Body of pancreas (tissue), 4 donors: ENCODE measurements at places on chromosomes 2 and 18.

DNA sequence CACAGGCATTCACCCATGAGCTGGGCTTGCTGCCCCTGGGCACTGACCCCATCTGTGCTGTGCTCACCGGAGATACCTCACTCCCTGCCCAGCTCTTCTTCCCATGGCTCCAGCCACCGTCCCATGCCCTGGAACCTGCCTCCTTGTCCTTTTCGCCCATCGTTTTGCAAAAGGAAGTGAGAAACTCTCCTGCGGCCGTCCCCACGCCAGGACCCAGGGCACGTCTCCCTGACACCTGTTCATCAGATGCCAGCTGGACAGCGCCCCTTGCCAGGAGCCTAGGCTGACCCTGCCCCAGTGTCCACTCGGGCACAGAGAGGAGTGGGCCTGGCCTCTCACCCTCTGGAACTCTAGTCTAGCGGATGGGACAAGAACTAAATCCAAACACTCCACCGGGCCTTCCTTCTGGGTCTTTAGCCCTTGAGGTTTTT, 238.6 kb downstream of the SEPTIN10 start:
- H3K27ac ChIP-seq: no peak overlapping the region
- H3K4me3 ChIP-seq: no peak overlapping the region
- H3K4me1 ChIP-seq: no peaks in the 10 kb centered on the region
- DNase-seq: no peak
- H3K27me3 ChIP-seq: no peaks in the 10 kb centered on the region

DNA sequence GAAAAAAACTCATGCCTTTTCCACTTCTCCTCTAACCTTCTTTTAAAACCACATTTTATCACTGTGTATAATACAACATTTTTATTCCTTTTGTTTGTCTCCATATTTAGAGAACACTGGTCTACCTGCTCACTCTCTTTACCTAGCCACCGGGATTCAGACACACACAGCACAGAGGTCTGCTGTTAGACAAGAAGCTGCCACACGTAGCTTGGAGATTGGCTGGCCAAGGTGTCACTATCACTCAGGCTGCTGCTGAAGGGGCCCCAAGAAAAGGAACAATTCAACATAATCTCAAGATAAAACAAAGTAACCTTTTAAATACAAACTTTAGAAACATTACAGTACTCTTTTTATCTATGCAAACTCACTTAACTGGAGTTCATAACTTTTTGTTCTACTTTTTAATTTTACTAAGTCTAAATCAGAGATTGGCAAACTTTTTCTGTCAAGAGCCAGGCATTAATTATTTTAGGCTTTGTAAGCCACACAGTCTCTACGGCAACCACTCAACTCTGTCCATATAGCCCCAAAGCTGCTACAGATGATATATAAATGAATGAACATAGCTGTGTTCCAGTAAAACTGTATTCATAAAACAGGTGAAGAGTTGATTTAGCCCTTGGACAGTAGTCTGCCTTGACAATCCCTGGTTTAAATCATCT, 25.8 kb downstream of the FEZ2 start:
- H3K36me3 ChIP-seq: no peaks in the 10 kb centered on the region
- no peaks in the 10 kb centered on the region for H3K27me3 ChIP-seq
- DNase-seq: no peak
- no peak overlapping the region for H3K27ac ChIP-seq

GRCh38 chr2:188220535-188220934, 71.1 kb upstream of the GULP1 start:
- no peaks in the 10 kb centered on the region for H3K4me1 ChIP-seq
- no peak for DNase-seq
- H3K27me3 ChIP-seq: no peaks in the 10 kb centered on the region
- H3K27ac ChIP-seq: no peak overlapping the region
- no peaks in the 10 kb centered on the region for H3K36me3 ChIP-seq

DNA sequence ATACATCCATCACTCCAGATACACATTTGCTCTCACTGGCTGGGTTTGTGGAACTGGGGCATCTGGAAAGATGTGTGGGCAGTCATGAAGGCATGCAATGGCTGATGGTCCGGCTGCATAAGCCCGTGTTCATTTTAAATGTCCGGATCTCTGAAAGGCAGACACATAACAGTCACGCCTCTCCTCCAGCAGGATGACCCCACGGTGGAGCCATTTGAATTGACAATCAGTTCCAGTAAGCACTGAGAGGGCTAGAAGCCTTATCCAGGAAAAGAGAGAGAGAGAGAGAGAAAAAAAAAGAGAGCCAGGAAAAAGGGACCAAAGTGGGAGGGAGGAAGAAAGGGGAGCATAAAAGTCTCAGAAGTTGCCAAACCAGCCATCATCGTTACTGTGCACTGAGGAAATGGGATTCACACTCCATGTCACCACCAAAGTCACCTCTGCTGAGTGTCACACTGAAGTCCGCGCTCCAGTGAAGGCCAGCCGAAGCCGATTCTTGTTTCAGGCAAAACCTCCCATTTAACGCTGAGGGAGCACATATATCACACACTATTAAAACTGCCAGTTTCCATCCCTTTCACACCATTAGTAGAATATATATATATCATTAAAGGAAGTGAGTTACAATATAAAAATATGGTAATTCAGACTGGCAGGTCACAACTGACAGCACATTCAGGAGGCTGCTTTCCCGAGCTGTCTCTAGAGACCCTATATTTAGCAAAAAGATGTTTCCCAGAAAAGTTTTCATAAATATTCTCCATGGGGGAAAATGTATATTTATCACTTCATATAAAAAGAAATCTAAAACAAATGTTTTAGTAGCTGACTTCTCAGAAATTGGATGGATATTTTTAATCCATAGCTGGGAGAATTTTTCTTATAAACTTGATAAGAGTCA, 142.0 kb downstream of the ACTR3 start:
- DNase-seq: no peak
- no peak overlapping the region for H3K4me3 ChIP-seq
- no peak overlapping the region for H3K27ac ChIP-seq
- H3K36me3 ChIP-seq: no peaks in the 10 kb centered on the region
